Stimulated activated CD8-positive, alpha-beta memory T cell treated with anti-CD3 and anti-CD28 coated beads, Interleukin-7, amount 100 ng/mL, for 1 hour (primary cell): ENCODE measurements at places on chromosomes 7 and 10.

- no peak for DNase-seq
Measured at GRCh38 chr10:68597407-68597806, 37.3 kb downstream of the TET1 start.

- DNase-seq = no peak
Measured at GRCh38 chr10:34147641-34148304, 667.3 kb downstream of the PARD3 start.

DNA sequence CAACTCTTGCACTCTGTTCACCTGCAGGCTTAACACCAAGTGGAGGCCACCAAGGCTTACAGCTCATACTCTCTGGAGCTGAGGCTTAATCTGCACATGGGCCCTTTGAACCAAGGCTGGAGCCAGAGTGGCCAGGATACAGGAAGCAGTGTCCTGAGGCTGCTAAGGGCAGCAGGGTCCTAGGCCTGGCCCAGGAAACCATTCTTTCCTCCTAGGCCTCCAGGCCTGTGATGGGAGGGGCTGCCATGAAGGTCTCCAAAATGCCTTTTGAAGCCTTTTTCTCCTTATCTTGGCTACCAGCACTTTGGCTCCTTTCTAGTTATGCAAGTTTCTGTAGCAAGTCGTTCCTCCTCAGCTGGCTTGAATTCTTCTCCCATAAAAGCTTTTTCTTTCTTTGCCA is 68.0 kb upstream of the GNAI1 start:
- DNase-seq = no peak

GRCh38 chr10:61836888-61837754 is 64.4 kb upstream of the ARID5B start:
- no peak for DNase-seq

GRCh38 chr10:84039957-84040356 is 99.4 kb upstream of the GHITM start:
- no peak for DNase-seq

- DNase-seq = no peak
Measured at GRCh38 chr7:130037703-130038102, 13.5 kb downstream of the ZC3HC1 start.

GRCh38 chr10:72564596-72564995 is 61.3 kb downstream of the MICU1 start:
- DNase-seq = no peak

DNA sequence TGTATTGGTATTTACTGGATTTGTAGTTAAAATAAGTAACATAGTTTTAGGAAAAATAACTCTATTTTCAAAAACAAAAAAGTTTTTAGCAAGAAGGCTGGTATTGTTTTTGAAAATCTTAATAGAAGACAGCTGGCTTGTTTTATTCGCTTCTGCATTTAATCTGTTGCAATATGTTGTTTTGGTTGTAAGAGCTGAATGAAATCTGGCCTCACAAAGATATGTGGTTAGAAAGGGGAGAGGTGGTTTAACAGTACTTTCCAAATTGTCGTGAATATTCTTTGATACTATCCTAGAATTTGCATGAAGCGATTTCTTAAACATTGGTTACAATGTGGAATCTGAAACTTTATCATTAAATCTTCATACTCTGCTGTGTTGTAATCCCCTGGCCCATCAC is 355.9 kb upstream of the FZD8 start:
- no peak for DNase-seq

DNA sequence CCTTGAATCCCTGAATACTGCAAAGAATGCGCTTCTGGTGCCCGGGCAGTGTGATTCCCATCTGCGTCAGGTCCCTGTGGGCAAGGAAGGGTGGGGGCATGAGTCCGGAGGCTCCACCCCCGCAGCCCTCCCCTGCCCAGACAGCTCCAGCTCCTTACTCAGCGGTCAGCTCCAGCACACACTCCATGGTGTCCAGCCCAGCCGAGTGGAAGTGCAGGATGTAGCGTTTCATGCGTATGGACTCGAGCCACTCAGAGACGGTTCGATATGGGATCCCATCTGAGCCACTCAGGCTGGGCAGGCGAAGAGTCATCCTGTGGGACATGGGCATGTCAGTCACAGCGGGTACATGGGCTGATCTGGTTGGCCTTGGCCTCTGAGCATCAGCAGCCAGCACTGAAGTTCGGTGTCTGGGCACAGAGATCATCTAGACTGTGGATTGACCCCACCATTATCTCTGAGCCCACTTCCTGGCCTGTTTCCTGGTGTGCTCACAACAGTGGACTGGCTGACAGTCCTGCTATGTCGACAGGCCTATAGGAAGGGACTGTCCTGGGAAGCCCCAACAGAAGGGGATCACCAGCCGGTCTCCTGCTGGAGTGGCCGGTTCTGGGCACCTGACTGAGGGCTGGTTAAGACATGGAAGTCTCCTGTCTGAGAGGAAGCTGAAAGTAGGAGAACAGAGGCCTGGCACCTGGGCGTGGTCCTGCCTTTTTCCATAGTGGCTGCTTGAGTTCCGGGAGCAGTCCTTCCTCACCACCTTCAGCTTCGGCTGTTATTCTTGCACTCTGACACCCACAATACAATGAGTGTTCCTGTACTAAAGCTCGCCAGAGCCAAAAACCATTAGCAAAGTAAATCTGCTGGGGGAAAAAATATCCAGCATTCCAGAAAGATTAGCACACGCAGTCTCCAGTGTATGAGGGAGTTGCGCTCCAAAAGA is 10.6 kb downstream of the ZYX start:
- no peak for DNase-seq

- no peak for DNase-seq
Measured at GRCh38 chr7:84291756-84292155, 97.2 kb upstream of the SEMA3A start.

GRCh38 chr10:51707392-51707791 is 8.0 kb upstream of the CSTF2T start:
- no peak for DNase-seq

- no peak for DNase-seq
Measured at GRCh38 chr10:1807924-1808323, 70.6 kb upstream of the ADARB2 start.
